ENCODE measurements at places on chromosomes 16 and 17.

GRCh38 chr17:4978726-4979125 is 8.7 kb downstream of the CAMTA2 start:
- no peak for DNase-seq

- DNase-seq: no peak
Measured at GRCh38 chr17:39485555-39485954, 24.3 kb downstream of the CDK12 start.

- DNase-seq: no peak
Measured at GRCh38 chr16:12793120-12793864, 10.4 kb downstream of the CPPED1 start.

DNA sequence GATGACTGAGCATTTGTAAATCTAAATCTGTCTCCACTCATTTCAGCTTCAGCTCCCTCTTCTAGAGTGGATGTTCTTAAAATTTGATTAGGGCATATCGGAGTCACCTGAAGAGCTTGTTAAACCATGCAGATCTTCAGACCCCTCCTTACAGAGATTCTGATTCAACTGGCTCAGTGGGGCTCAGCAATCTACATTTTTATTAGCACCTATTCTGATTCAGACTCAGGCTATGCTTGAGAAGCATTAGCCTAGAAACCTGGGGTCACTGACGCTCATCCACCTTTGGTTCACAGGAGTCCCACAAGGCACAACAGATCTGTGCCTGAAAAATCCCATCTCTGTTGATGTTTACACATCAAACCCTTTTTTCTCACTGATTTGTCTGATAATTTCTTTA is 365.6 kb downstream of the GRIN2A start:
- no peak for DNase-seq

- DNase-seq: no peak
Measured at GRCh38 chr17:60165971-60166370, 16.2 kb downstream of the CA4 start.

GRCh38 chr16:86048882-86049585 is 150.1 kb downstream of the IRF8 start:
- no peak for DNase-seq

DNA sequence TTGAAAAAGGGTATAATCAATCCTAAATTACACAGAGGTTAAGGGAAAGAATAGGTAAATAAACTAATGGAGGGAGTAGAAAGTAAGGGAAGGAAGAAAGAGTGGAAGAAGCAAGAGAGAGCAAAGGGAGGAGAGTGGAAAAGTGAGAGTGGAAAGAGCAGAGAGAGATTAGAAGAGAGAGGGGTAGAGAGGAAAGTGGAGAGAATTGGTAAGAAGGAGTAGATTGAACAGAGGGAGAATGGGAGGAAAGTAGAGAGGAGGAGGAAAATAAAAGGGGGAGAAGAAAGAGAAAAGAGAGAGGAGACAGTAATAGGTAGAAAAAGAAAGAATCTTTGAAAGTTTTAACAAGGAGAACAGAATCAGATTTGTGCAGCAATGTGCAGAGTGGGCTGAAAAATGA is 24.9 kb downstream of the TERB1 start:
- DNase-seq: no peak

DNA sequence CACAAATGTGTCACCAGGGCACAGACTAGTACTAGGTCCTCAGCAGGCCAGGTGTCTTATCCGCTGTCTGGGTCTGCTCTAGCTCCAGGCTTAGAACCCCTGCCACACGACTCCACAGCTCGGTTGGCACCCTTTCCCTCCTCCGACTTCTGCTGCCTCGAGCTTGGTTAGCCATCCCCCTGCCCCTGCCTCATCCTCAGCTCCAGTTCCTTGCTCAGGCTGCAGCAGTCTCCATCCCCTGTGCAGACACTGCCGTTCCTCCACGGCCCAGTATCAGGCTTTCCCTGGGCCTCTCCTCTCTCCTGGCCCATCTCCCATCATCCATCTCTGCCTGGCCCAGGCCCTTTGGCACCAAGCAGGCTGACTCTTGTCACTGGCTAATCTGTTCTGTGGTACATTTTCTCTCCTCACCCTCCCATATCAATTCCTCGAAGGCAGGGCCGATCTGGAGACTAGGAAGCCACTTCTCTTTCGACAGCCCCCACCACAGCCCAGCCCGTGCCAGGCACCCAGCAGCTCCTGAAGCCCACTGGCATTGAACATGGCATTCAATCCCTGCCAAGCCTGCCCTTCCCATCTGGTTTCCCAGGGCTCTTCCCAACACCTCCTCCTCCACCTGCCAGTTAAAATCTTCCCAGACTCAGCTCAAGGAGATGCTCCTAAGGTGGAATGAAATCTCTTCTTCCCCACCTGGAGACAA is 1.4 kb upstream of the GRN start:
- no peak for DNase-seq

GRCh38 chr17:75456417-75457046 is at the start of gene TMEM94:
TSS of gene TMEM94 (plus strand) at chr17:75456635. CDS start at chr17:75471906, 15,271 bp downstream.
- DNase-seq: peak; percentile 98

- no peak for DNase-seq
Measured at GRCh38 chr17:2138318-2138717, 83.4 kb downstream of the HIC1 start.

Data from ecto neural progenitor cell (in vitro differentiated cells).